ENCODE measurements at places on chromosomes 12 and 14.

- DNase-seq: no peak
Observed at GRCh38 chr12:2662524-2662923, 132.2 kb upstream of the FKBP4 start.

- no peak for DNase-seq
Observed at GRCh38 chr12:99259040-99259934, 388.3 kb upstream of the GARIN6 start.

DNA sequence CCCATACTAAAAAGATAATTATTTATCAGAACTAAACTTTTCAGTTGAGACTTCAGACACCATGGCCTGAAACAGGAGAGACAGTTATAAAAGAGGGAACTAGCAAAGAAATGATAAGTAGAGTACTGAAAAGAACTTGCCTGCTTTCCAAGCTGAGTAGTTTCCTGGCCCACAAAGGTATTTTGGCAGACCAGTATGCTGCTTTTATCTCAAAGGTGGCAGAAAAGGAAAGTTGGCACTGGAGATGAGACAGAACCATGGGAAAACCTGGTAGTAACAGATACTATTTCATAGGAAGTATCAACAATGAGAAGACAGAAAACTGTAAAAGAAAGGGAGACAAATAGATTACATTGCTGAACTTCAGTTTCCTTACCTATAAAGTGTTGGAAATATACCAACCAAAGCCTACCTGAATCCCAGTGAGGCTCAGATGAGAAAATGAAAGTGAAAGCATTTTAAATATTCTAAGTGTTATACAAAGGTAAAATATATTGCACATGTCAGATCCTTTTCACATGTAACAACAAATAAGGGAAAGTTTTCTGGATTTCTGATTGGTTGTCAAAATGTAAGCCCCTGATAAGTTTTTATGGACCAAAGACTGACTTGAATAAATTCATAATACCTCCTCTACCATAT is 155.3 kb upstream of the FSCB start:
- DNase-seq: peak; percentile 9

- no peak for DNase-seq
Observed at GRCh38 chr12:66653796-66654195, 25.1 kb downstream of the GRIP1 start.

GRCh38 chr12:15886372-15887042 is 4.3 kb downstream of the STRAP start:
- DNase-seq: no peak

GRCh38 chr12:68538726-68539614 is 71.7 kb upstream of the RAP1B start:
- peak; percentile 62 for DNase-seq

GRCh38 chr14:37145395-37145794 is 27.0 kb downstream of the SLC25A21 start:
- peak; percentile 55 for DNase-seq

- no peak for DNase-seq
Observed at GRCh38 chr14:96274543-96274942, 18.5 kb downstream of the BDKRB1 start.

GRCh38 chr12:98341026-98341425 is 174.4 kb upstream of the TMPO start:
- DNase-seq: no peak

DNA sequence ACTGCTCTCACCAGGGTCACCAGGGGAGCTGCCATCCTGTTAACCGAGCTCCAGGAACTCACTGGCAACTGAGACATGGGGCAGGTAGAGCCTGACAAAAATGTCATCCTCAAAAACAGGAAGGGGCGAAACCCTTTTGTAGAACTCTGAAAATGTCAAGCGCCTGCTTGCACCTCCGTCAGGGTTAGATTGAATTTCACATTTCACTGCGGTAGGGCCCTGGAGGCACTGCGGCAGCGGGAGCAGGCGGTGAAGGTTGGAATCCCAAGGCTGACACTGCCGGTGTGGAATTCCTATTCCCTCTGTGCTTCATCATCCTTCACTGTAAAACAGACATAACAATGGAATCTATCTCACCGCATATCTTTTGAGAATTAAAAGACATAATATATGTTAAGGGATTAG is 142.8 kb upstream of the TMCC3 start:
- DNase-seq: no peak

GRCh38 chr14:91796617-91797347 is 64.9 kb upstream of the CATSPERB start:
- no peak for DNase-seq

DNA sequence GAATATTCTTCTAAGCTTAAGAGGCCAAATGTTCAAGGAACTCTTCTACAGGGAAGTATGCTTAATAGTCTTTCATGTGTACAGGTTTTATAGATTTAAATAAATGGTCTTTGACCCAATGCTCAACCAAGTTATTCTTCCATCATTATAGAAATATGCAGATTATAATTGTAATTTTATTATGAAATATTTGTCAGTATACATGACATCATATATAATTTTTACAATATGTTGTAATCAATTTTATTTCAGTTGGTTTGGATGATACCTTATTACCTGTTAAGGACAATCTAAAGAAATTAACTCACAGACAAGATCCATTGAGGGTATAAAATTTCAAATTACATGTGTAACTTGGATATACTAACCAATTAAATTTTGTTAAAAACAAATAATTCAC is 1278.3 kb downstream of the SLC16A7 start:
- DNase-seq: no peak

DNA sequence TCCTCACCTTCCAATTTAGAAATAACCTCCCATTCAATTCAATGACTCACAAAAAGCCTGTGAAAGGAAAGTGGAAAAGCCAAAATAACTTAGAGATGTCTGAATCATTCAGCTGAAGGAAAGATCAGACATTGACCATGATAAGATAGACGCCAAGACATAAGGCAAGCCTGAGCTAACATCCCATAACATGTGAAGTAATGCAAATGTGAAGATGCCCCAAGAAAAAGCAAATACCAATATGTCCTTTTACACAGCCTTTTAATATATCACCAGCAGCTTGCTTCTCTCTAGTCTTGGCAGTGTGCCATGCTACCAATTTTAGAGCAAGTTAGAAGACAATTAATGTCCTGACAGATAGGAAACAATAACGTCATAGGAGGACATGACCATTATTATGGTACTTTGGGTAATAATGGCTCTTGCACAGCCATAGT is 2.4 kb upstream of the NUMB start:
- DNase-seq: peak; percentile 43

- DNase-seq: peak; percentile 0
Observed at GRCh38 chr14:86203843-86204242, 673.9 kb downstream of the FLRT2 start.

DNA sequence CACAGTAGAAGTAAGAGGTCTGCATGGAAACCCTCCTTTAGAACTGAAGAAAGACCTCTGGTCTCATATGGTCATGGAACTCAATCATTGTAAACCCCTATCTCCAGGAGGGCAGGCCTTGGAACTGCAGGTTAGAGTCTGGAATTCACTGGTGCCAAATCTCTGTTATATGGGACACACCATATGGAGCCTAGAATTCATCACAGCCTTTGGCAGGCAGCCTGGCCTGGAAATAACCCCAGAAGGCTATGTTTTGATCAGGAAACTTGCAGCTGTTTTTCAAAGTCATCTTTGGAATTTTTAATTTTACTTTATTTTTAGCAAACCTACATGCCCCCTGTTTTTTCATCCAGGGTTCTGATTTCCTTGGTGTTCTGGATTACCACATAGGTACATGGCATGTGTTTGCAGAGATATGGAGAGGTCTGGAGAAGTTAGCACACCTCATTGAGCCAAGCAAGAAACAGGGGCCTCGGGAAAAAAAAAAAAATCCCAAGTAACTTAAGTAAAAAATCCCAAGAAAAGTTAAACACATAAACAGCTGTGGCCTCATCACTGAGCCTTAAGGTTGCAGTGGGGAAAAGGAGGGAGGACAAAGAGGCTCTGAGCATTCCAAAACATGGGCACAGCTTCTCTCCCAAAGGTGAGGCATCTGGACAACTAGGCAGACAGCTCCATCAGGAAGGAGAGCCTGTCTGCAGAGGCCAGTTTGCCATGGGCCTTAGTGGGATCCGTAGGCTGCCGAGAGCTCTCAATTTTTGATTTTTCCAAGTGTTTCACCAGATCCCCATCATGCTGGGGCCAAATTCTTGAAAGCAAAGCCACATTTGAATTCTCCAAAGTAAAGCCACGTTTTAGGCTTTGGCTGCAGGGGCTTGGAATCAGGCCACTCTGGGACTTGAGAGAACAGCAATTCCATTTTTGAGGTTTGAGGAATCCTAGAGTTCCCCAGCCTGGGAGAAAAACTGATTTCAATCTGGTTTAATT is 339.6 kb upstream of the TBX3 start:
- no peak for DNase-seq

DNA sequence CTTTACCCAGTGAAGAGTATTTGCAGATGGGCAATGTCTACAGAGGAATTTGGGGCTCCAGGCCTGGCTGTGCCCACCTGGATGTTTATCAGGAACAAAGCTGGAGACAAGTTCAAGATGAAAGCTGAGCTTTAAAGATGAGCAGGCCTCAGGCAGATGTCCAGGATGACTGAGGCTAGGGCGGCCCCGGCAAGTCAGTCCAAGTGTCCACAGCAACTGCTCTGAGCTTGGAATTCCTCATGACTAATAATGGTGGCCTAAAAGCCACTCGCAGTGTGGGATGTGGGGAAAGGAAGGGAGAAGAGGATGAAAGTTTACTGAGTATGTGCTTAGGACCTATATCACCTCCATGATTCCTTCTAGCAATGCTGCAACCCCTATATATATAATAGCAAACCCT is 128.2 kb upstream of the NOS1 start:
- no peak for DNase-seq

DNA sequence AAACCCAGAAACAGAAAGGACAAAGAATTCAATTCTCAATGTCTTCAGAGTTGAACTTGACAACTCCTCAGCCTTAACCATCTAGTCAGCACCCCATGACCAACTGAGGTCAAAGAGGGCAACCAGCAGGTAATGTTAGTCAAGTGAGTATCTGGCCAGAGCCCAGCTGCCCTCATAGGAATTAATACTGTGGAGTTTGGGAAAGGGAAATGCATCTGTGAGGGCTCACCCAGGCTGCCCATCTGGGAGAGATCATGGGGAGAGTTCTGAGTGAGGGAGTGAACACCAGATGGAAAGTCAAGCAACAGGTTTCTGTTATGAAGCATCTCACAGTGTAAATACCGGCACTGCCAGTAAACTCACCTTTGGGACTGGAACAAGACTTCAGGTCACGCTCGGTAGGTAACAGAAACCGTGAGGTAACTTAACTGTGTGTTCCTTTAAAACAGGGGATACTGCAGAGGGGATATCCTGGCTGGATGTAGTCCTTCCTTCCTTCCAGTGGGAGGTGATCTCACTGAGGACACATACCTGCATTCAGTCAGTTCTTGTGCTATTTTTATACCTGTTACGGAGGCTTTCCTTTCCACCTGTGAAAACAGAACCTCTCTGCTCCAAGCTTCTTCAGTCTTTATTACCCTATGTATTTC is 94.4 kb downstream of the DAD1 start:
- no peak for DNase-seq

DNA sequence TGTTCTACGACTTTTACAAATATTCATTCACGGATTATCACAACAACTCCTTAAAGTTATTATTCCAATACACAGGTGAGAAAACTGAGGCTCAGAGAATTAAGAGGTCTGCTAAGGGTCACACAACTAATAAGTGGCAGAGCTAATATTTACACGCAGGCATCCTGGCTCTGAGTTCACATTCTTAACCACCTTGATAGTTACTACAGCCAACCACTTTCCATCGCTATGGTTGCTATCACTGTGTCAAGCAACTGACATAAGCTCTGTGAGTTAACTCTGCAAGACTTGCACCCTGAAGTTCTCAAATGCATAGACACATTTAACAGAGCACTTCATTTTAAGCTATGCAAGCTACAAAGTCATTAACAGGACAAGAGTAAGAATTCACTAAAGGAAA is 3.7 kb downstream of the GLT8D2 start:
- DNase-seq: no peak

GRCh38 chr12:118361092-118361404 is 11.7 kb downstream of the TAOK3 start:
- DNase-seq: no peak

GRCh38 chr14:72217135-72217534 is 284.9 kb downstream of the RGS6 start:
- no peak for DNase-seq

GRCh38 chr14:26966908-26967307 is 369.1 kb upstream of the NOVA1 start:
- DNase-seq: no peak

DNA sequence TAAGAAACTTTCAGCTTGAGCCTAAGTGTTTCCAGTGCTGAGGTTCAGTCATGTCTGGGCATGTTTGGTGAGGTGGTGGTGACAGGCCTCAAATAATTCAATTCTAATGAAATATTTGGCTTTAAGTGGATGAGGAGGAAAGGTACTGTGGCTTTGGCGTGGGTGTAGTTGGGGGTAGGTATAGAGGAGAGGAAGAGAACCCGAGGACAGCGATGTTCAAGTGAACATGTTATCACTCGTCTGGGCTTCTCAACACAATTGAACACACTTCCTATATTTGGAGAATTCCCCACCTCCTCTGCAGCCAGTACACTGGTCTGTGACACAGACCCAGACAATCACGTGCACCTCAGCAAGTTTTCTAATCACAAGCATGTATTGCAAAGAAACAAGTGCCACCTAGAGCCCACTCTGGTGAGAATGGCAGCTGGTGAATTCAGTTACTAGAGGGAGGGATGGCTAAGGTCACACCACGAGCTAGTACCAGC is 53.0 kb downstream of the IFNG-AS1 start:
- no peak for DNase-seq

DNA sequence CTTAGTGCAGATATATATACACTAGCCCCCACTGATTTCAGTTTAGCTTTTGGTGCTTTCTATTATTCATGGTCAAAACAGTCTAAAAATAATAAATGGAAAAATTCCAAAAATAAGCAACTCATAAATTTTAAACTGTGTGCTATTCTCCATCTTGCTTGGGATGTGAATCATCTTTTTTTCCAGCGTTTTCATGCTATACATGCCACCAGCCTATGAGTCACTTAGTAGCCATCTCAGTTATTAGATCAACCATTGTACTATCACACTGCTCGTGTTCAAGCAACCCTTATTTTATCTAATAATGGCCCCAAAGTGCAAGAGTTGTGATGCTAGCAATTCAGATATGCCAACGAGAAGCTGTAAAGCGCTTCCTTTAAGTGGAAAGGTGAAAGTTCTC is 73.9 kb upstream of the KRR1 start:
- DNase-seq: no peak

- DNase-seq: no peak
Observed at GRCh38 chr12:62297321-62297720, 37.1 kb downstream of the USP15 start.
